Right atrium auricular region (tissue), 2 donors: ENCODE measurements at places on chromosomes 6 and 20. TPM values are rescaled to one million over a fixed set of nuclear protein-coding genes. Genes with fewer than 3 reads are reported as not detected.

DNA sequence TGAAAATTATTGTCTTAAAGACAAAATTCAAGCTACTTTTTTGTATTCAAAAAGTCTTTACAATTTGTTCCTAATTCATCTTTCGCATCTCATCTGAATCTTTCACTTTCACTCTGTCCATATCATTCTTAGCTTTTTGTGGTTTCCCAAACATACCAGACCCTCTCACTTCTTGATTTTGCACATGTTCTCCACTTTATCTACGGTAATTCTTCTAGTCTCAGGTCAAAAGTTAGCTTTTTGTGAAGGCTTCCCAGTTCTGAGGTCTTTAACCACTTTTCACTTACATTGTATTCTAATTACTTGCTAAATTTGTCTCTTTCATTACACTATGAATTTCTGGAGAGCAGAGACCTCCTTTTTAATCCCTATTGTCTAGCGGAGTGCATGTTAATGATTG is 34.6 kb upstream of the EPHA7 start:
- H3K27me3 ChIP-seq = no peaks in the 10 kb centered on the region
- no peak overlapping the region for H3K27ac ChIP-seq
- no peaks in the 10 kb centered on the region for H3K36me3 ChIP-seq

- no peaks in the 10 kb centered on the region for H3K36me3 ChIP-seq
- no peak for DNase-seq
- H3K4me1 ChIP-seq = no peaks in the 10 kb centered on the region
- H3K27ac ChIP-seq = peak overlapping the region; percentile 51
These were observed 19.4 kb downstream of the DSTN start for GRCh38 chr20:17589161-17589834.

DNA sequence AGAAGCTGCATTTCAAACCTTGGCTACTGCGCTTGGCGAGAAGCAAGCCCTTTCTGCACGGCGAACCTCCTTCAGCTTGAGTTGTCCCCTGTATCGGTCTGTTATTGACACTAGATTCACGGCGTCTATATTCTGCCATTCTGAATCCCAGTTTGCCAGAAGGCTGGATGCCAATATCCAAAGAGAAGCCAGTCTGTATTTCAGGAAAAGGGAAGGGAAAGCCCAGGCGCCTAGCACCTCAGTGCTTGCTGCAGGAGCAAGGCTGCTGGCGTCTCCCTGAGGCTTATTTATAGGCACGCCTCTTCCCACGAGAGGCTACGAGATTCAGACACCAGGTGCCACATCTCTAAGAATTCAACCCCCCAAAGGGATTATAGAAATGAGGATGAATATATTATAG is 89.6 kb upstream of the CDH4 start:
- DNase-seq = no peak
- H3K4me1 ChIP-seq = no peaks in the 10 kb centered on the region
- no peaks in the 10 kb centered on the region for H3K27me3 ChIP-seq

- DNase-seq = no peak
- H3K27ac ChIP-seq = no peak overlapping the region
- no peak overlapping the region for H3K4me3 ChIP-seq
- peaks cover 9% of the 10 kb centered on the region for H3K4me1 ChIP-seq
- peaks cover 23% of the 10 kb centered on the region for H3K36me3 ChIP-seq
- H3K27me3 ChIP-seq = no peaks in the 10 kb centered on the region
These were observed 82.6 kb downstream of the PREP start for GRCh38 chr6:105320271-105320670.

DNA sequence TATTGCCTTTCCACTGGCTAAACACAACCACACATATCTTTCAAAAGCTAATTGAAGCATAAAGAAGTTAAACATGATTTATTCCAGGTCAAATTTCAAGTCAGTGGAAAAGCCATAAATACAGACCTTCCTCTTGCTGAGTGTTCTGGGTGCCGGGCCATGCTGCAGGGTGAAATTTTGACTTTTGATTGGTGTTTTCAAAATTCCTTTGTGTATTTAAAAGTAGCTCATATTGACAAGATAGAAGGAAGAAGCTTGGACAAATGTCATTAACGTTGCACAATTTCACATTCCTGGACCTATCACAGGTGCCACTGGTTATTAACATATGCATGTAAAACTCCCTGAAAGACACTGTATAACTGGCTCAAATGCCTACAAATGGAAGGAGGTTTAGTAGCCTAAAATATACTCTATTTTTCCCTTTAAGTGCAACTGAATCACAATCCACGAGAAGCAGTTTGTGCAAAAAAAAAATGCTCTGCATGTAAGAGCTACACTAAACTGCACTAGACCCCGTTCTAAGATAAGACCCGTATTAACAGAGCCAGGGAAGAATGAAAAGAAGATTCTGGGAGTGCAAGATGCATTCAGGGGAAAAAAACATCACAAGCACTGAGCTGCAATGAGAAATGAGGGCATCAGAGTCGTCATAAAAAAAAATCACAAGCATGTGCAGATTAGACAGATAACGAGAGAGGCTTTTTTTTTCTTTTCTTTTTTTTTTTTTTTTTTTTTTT is 30.4 kb downstream of the ATXN1 start:
- H3K27ac ChIP-seq = no peak overlapping the region
- no peaks in the 10 kb centered on the region for H3K36me3 ChIP-seq
- no peaks in the 10 kb centered on the region for H3K4me1 ChIP-seq
- no peaks in the 10 kb centered on the region for H3K27me3 ChIP-seq
- no peak for DNase-seq
- no peak overlapping the region for H3K4me3 ChIP-seq

- no peaks in the 10 kb centered on the region for H3K27me3 ChIP-seq
- H3K36me3 ChIP-seq = peaks cover 7% of the 10 kb centered on the region
- no peak overlapping the region for H3K27ac ChIP-seq
- peaks cover 6% of the 10 kb centered on the region for H3K4me1 ChIP-seq
- H3K4me3 ChIP-seq = no peak overlapping the region
- no peak for DNase-seq
These were observed 1.3 kb upstream of the BLOC1S5 start for GRCh38 chr6:8065519-8065911.

GRCh38 chr6:113104541-113104940 is 752.6 kb upstream of the MARCKS start:
- H3K4me1 ChIP-seq = no peaks in the 10 kb centered on the region
- H3K4me3 ChIP-seq = no peak overlapping the region
- DNase-seq = no peak
- H3K27ac ChIP-seq = no peak overlapping the region
- no peaks in the 10 kb centered on the region for H3K27me3 ChIP-seq

DNA sequence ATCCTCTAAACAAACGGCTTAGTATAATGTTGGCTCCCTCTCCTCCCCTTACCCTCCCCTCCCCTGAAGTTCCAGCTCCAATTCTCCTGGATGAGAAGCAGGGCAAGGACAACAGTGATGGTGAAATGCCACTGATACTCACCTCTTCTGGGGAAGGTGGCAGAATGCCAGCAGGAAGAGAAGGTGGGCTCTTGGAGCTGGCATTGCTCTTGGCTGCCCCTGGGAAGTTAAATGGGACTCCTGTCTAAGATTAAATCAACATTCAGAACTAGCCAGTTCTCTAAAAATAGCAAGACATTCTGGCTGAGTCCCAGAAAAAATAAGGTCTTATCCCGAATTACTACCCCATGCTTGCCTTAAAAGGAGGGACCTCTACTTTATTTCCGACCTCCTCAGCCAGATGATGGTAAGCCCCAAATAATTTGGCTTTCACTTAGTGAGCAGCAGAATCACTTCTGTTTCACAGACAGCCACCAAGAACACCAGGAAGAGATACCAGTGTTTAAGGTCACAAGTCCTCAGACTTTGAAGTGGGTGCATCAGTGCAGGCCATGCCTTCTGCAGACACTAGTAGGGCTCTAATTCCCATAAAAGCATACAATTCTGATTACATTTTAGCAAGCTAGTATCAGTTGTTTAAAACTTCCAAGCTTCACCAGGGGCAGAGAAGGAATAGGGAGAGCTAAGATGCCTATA is 46.0 kb upstream of the IL17A start:
- H3K27ac ChIP-seq = no peak overlapping the region
- no peak for DNase-seq
- no peaks in the 10 kb centered on the region for H3K36me3 ChIP-seq
- H3K4me1 ChIP-seq = peaks cover 12% of the 10 kb centered on the region
- no peaks in the 10 kb centered on the region for H3K27me3 ChIP-seq
- H3K4me3 ChIP-seq = no peak overlapping the region

The TMEM74B gene
- total RNA-seq = 0.83 TPM

The ZNF165 gene
- total RNA-seq = 0.47 TPM

The FILIP1 gene
- total RNA-seq = 78.2 TPM

The POM121L2 gene
- not detected for total RNA-seq

The HCK gene
- 2.3 TPM for total RNA-seq

The TBXT gene
- not detected for total RNA-seq
